ENCODE measurements at places on chromosomes 5 and 9. TPM values are rescaled to one million over a fixed set of nuclear protein-coding genes. Genes with fewer than 3 reads are reported as not detected.

Gene SLU7
- total RNA-seq, result 62.0 TPM

Gene SPRY4
- total RNA-seq, result 9.7 TPM

Gene ZDHHC11
- total RNA-seq, result 0.75 TPM

Gene MVB12B
- total RNA-seq, result 1.7 TPM

Gene DAB2IP
- 18.0 TPM for total RNA-seq

Gene PCDHB4
- total RNA-seq, result 0.09 TPM

Data from endothelial cell of coronary artery (primary cell).